Activated naive CD4-positive, alpha-beta T cell treated with anti-CD3 and anti-CD28 coated beads for 36 hours (primary cell): ENCODE measurements at places on chromosomes 11 and 22. TPM values are rescaled to one million over a fixed set of nuclear protein-coding genes. Genes with fewer than 3 reads are reported as not detected.

GRCh38 chr11:76629116-76629852 is 41.3 kb downstream of the LRRC32 start:
- DNase-seq = peak; percentile 65

DNA sequence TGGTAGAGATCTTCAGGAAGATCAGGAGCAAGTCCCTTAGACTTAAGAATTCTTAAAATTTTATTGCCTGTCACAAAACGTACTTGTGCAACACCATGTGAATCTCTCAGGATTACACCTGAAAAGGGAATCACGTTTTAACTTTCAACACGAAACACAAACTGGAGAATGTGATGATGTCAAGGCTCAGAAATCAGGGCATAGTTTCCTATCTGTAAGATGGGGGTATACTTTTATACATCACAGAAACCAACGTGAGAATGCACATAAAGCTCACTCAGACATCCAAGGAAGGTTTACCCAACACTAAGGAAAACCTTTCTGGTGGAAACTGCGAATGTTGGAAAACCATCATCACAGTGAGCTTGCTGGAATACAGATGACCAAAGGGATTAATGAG is 2.0 kb downstream of the RPS13 start:
- DNase-seq = no peak

- no peak for DNase-seq
Measured at GRCh38 chr22:42194953-42195352, 64.3 kb upstream of the CYP2D6 start.

- no peak for DNase-seq
Measured at GRCh38 chr11:99693941-99694492, 673.3 kb downstream of the CNTN5 start.

GRCh38 chr11:60905551-60906113 is 753 bp downstream of the PRPF19 start:
- peak; percentile 31 for DNase-seq

GRCh38 chr22:49266561-49267519 is 560.8 kb downstream of the BRD1 start:
- no peak for DNase-seq

The MICAL2 gene
- total RNA-seq = 54.6 TPM

The ACR gene
- not detected for total RNA-seq

The KCNK7 gene
- 0.35 TPM for total RNA-seq

The ZNF70 gene
- 0.79 TPM for total RNA-seq

The CDON gene
- 2.6 TPM for total RNA-seq

The SCN3B gene
- total RNA-seq = not detected
